ENCODE measurements at places on chromosomes 16 and 17. TPM values are rescaled to one million over a fixed set of nuclear protein-coding genes. Genes with fewer than 3 reads are reported as not detected.

DNA sequence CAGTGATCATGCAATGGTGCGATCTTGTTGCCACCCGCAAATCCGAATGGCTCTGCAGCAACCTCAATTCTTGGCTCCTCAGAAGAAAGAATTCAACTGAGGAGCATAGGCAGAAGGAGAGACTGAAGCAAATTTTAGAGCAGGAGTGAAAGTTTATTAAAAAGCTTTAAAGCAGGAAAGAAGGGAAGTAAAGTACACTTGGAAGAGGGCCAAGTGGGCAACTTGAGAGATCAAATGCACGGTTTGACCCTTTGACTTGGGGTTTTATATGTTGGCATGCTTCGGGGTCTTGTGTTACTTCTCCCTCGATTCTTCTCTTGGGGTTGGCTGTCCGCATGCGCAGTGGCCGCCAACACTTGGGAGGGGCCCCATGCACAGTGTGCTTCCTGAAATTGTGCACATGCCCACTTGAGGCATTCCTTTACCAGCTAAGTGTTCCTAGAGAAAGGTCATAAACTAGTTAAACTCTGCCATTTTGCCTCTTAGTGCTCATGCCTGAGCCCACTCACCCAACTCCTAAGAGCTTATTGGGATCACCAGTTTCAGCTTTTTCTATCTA is 36.7 kb downstream of the ZNRF1 start:
- no peak for DNase-seq

- DNase-seq: no peak
These were observed 52.0 kb downstream of the ABHD15 start for GRCh38 chr17:29514792-29515191.

DNA sequence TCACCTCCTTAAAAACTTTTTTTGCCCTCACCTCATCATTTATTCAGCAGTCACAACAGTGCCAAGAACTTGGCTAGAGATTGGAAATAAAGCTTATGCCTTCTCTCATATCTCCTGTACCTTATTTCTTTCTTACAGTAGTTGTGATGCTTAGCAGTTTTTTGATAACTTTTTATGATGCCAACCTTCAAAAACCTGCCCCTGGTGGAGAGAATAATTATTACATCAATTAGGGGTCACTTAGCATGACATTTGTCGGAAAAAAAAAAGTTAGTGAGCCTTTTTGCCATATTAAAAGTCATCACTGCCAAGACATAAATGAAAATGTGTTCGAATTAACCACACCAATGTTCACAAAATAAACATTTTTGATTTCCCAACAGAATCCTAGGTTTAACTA is 296.6 kb downstream of the WWOX start:
- no peak for DNase-seq

The NEUROD2 gene
- polyA plus RNA-seq: not detected

GRCh38 chr17:27284811-27285415 is 9.0 kb upstream of the WSB1 start:
- DNase-seq: no peak

The SLC6A2 gene
- 0.25 TPM for polyA plus RNA-seq

The RAP1GAP2 gene
- 28.9 TPM for polyA plus RNA-seq

The INCA1 gene
- polyA plus RNA-seq: 0.80 TPM

The LSM12 gene
- 69.8 TPM for polyA plus RNA-seq

The TEDC2 gene
- polyA plus RNA-seq: 55.6 TPM

The KRTAP1-5 gene
- not detected for polyA plus RNA-seq

DNA sequence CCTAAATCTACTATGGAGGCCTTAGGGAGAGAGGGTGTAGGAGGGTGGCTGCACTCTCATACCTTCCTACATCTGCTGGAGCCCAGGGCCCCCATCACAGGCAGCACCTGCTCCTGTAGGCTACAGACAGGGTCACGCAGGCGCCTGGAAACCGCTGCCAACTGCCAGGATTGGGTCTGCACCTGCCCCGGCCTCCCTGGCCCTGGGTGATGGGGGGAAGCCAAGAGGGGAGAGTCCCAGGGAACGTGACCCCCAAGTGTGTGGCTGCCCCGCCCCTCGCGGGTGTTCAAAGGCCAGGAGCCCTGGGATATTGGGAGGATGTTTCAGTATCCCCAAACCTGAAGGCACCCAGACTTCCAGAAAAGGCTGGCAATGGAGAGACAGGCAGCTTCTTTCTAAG is 5.6 kb upstream of the TEX19 start:
- no peak for DNase-seq

DNA sequence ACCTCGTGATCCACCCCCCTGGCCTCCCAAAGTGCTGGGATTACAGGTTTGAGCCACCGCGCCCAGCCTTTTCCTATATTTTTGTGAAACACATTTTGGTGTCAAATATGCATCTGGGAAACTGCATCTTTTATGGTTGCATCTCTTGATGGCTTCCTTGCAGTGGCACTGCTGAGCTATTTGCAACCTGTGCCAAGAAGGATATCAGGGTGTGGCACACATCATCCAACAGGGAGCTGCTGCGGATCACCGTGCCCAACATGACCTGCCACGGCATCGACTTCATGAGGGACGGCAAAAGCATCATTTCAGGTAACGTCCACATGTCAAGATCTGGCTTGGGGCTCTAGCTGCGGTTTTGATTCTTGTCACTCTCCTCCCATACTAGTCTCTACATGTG is 16.8 kb upstream of the USP43 start:
- DNase-seq: no peak

DNA sequence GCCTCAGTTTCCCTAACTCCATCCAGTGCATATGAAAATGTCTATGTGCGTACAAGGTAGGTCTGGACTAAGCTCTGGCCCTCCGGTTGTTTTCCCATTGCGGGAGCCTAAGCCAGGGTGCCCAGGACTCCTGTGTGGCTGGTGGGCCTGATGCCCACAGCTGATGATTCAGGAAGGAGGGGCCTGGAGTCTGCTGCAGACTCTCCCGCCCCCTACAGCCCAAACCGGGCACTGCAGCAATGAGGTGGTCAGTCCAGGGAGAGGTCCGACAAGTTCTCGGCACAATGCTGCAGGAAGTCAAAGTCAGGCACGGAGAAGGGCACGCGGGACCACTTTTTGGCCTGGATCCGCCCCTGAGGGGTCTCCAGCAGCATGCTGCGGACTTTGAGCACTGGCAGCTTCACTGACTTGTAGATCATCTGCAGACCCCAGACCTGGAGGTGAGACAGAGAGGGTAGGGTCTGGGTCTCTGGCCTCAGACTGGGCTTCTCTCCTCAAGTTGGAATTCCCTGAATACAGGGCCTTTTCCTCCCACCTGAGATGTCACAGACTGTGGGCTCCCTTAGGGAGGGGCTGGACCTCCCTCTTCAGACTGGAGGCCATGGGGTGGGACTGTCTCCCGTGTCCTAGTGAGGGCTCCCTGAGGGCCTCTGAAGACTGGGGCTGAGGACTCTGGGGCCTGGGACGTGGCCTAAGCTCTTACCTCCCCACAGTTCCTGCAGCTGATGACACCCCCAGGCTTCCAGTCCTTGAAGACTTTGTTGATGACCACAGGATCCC is 3.4 kb upstream of the ZNF385C start:
- DNase-seq: peak; percentile 100

- no peak for DNase-seq
These were observed 28.7 kb downstream of the TAC4 start for GRCh38 chr17:49819138-49819537.

DNA sequence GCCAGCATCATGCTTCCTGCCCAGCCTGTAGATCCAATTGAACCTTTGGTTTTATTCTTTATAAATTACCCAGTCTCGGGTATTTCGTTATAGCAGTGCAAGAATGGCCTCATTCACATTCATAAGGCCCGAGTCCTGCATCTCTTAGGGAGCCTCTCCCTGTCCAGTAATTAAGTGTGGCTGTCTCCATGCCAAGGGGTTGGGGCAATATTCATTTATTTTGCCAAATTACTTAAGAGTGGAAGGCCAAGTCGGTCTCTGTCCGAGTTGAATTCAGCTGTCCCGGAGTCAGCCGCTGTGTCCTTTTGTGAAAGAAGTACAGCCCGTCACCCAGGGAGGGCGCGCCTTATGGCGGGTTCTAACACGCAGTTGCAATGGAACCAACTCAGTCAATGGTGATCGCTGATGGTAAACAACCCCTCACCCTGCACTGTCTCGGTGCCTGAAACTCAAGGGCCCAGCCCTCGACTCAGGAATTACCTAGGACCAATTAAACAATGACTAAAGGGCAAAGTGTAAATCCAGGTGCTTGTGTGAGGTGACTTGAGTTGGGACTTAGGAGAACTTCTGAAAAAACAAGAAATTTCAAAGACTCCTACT is 22.2 kb downstream of the KIAA0513 start:
- no peak for DNase-seq

The OTOP2 gene
- 0.23 TPM for polyA plus RNA-seq

- no peak for DNase-seq
These were observed 9.0 kb upstream of the TERB1 start for GRCh38 chr16:66810391-66810790.

DNA sequence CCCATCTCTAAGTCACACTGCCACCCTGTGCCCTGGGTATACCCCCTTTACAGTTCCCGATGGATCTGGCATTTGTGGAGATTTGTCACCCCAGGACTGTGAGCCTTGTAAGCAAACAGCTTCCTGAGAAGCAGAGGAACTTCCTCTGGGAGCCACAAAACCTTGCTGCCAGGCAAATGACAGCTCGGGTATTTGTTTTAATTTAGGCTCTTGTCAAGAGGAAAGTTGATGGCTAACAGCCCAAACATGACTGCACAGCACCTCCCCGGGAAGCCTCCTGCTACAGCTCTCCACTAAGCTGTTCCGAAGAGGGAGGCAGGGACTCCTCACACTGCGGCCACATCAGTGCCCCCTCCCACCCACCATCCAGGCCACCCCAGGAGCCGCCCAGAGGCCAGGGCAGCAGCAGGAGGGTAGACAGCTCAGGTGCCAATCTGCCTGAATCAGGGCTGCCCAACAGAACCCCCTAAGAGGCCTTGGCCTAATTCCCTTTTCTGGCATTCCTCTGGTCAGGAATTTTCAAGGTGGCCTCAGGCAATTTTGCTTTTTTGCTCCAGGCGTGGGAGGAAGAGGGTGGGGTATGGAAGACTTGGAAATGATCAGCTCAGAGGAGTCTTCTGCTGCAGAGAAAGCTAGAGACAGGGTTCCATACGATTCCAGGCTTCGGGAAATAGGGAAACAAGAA is 2.6 kb downstream of the ABR start:
- no peak for DNase-seq

The CDH1 gene
- 119 TPM for polyA plus RNA-seq

The CORO7 gene
- 25.2 TPM for polyA plus RNA-seq

The CCL4L2 gene
- polyA plus RNA-seq: not detected

DNA sequence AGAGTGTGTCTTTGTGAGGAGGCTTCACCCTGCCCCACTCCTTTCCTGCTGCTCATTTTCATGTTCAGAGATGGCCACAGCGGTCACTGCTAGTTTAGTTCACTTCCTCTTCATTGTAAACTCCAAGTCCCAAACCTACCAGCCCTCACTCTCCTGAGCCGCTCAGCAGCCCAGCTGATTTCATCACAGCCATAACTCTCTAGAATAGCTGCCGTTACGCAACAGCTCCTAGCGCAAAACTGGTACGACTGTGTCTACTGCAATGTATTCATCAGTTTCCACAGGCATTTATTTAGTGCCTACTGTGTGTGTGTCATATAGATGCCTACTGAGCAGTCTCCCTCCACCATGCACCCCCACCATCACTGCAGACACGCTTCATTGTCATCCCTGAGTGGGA is 233.5 kb upstream of the RPL38 start:
- DNase-seq: no peak

- DNase-seq: no peak
These were observed 44.7 kb downstream of the CRISPLD2 start for GRCh38 chr16:84864326-84864955.

The SLC5A10 gene
- 0.11 TPM for polyA plus RNA-seq

GRCh38 chr17:70040336-70040735 is 34.7 kb upstream of the KCNJ16 start:
- DNase-seq: no peak

DNA sequence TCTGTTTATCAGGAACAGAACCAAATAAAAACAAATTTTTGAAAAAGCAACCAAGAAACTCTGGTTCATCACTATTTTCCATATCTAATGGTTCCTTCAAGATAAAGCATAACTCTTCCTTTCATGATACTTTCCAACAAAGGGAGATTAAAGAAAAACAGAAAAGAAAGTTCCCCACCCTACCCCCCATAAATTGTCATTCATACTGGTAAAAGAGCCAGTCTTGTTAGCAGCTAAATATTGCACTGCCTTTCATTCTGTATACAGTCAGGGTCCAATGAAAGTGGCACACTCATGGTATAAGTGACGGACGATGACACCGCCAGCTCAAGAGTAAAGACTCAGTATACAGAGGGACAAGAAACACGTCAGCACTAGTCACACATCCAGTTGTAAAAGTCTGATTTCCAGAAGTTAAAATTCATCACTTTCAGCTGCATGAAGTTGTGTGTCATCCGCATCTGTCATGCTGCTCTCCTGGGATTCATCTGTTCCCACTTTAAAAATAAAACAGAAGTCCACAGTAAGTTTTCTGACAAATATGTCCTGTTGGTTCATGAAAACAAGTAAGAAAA is 68.5 kb downstream of the CDC27 start:
- DNase-seq: no peak

DNA sequence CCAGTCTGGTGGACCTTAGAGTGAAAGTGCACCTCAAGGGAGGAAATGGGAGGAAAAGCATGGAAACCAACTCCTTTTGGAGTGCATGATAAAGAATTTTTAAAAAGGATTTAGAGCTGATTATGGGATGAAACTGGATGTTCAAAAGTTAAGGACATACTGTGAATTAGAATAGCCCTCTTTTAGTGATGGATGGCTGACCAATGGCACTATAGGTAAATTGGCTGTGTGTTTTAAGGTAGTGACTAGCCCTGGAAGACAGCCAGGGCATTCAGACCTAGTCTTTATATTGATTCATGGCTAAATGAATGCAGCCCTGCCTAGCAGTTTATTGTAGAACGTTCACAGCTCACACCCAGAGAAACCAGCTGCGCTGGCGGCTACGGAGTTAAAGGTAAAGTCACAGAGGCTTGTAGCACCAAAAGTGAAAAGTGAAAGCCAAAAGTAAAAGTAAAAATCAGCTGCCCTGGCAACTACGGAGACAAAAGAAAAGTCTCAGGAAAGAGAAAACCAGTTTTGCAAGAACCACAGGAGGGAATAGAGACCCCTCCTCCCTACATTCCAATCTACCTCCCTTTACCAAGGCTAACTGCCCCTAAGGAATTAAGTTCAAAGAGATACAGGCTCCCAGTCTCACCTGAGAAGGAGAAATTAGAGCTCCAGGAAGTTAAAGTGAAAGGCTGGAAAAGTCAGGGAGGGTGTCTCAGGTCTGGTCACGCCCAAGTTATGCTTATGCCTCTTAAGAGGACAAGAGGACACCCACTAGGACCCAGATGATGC is 21.8 kb downstream of the ACSM1 start:
- peak; percentile 75 for DNase-seq

GRCh38 chr17:8155231-8155995 is 3.2 kb upstream of the PER1 start:
- DNase-seq: no peak

GRCh38 chr16:4113358-4114256 is 2.6 kb downstream of the ADCY9 start:
- DNase-seq: no peak
